Sigmoid colon (tissue), 7 donors: ENCODE measurements at places on chromosomes 1 and 21. TPM values are rescaled to one million over a fixed set of nuclear protein-coding genes. Genes with fewer than 3 reads are reported as not detected.

The E2F2 gene
- total RNA-seq, result 0.14 TPM

The F5 gene
- under 0.01 TPM for total RNA-seq

The CFAP141 gene
- total RNA-seq, result not detected

- DNase-seq, result peak; percentile 68
Measured at GRCh38 chr1:166164995-166165660, 1.7 kb downstream of the FAM78B start.

GRCh38 chr1:169200319-169200718, 93.8 kb downstream of the ATP1B1 start:
- no peak for DNase-seq

- no peak for DNase-seq
Measured at GRCh38 chr1:67615886-67616285, 69.1 kb upstream of the GADD45A start.

The CSF3R gene
- total RNA-seq, result 7.5 TPM

DNA sequence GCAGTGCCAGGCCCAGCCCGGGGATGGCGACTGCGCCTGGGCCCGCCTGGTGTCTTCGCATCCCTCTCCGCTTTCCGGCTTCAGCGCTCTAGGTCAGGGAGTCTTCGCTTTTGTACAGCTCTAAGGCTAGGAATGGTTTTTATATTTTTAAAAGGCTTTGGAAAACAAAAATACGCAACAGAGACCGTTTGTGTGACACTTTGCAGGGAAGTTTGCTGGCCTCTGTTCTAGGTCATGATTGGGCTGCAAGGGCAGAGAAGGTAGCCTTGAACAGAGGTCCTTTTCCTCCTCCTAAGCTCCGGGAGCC, 719 bp downstream of the SOD1 start:
- no peak for DNase-seq

The DNAJC28 gene
- total RNA-seq, result 3.0 TPM

The PCP4L1 gene
- total RNA-seq, result 0.71 TPM

The KIF14 gene
- 0.28 TPM for total RNA-seq

DNA sequence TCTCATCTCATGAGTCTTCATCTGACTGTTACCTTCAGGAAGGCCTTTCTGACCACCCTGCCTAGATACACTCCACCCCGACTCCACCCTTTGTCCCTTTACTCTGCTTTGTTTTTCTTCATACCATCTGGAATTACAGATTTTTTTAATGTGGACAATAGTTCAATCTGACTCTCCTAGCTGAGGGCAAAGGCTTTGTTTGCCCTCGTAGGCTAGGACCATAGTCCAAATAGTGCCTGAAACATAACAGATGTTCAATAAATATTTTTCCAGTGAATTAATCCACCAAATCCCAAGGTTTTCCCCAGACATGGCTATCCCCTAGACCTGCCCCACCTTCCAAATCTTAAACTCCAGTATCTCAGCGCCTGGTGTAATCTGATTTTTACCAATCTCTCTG, 176.5 kb upstream of the GJB5 start:
- no peak for DNase-seq

The ANGPTL3 gene
- not detected for total RNA-seq

DNA sequence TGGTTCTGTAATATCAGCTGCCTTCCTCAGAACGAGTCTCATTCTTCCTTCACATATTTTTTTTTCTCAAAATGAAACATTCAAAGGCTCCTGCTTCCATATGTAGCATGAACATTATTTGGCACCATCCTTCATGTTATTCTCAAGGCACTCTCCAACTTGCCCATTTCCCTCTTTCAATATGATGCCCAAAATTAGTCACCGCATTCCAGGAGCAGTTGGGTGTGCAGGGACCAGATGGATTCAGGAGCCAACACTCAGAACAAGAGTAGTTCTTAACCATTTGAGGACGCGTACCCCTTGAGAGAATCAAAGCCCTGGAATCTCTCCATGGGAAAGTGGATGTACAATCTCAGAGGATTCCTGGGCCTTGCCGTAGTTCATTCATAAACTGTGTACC, 50.3 kb downstream of the KCNK1 start:
- DNase-seq, result no peak

- no peak for DNase-seq
Measured at GRCh38 chr1:238187575-238187949, 296.8 kb upstream of the ZP4 start.

- no peak for DNase-seq
Measured at GRCh38 chr1:72705921-72706320, 423.6 kb upstream of the NEGR1 start.

DNA sequence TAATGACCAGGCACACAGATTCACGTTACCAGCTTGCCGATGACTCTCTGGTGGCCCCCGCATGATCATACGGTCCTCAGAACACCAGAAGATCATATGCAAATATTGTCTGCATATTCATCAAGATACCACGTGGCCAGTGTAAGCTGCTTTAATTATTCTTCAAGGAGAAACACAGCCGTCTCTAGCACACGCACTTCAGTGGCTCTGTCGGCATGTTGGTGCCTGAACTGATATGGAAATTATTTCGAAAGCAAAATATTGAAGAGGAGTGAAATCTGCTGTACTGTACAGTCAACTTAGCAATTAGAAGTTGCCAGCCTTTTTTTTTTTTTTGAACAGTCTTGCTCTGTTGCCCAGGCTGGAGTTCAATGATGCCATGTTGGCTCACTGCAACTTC, 5.9 kb upstream of the KIF26B start:
- DNase-seq, result no peak

The EIF3I gene
- total RNA-seq, result 170 TPM

The DCDC2B gene
- not detected for total RNA-seq

DNA sequence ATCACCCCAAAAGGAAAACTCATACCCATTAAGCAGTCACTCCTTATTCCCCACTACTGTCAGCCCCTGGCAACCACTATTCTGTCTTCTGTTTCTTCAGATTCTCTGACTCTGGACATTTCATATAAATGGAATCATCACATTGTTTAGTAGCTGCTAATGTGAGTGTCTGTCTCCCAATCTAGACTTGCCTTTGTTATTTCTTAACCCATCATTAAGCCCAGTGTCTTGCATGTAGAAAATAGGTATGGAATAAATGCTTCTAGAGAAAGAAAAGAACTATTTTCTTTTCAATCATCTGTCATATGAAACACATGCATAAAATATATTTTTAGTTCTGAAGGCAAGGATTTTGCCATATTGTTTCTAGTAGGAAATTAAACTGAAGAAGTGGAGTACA, 610.0 kb downstream of the PLPP3 start:
- no peak for DNase-seq

GRCh38 chr1:53132176-53132575, 10.3 kb downstream of the SLC1A7 start:
- DNase-seq, result peak; percentile 62

- DNase-seq, result peak; percentile 70
Measured at GRCh38 chr1:218459878-218460711, 115.0 kb downstream of the TGFB2 start.

- DNase-seq, result no peak
Measured at GRCh38 chr1:159935719-159936272, 9.6 kb downstream of the IGSF9 start.

The GPATCH3 gene
- 7.8 TPM for total RNA-seq

The PODN gene
- total RNA-seq, result 80.6 TPM

- peak; percentile 93 for DNase-seq
Measured at GRCh38 chr1:203351037-203351625, at the start of gene FMOD. Gene FMOD, minus strand, starts transcription at chr1:203351122. Its CDS starts 2,852 bp downstream, at chr1:203348270.

The SV2A gene
- 6.9 TPM for total RNA-seq

GRCh38 chr1:221035662-221036153, 156.5 kb downstream of the HLX start:
- no peak for DNase-seq

DNA sequence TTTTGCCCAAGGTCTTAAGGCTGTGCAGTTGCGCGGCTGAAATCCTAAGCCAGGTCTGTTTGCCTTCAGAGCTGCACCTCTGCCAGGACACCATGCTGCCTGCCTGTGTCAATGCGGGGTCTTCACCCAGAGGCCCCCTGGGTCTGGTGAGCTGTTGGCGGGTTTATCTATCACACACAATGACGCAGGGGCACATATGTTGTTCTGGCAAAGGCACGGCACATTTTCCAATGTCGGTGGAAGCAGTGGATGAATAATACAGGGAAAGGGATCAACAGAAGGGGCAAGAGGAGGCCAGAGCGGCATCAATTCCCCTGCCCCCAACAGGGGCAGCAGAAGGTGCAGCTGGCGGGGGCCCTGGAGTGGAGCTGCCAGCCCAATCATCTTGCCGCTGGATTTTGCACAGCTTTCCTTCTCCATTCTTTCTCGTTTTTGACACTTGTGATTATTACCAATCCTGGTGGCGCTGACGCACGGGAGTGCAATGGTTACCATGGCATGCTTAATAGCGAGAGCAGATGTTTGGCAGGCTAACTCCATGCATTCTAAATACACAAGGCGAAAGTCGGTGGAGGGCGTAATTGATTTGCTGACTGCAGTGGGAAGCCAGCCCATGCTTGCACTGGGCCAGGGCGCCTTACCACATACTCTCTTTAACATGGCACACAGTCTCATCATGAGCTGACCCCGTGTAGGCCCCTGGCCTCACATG, 45.8 kb upstream of the CYP2J2 start:
- no peak for DNase-seq

GRCh38 chr1:53572065-53572814, 113.0 kb downstream of the DMRTB1 start:
- peak; percentile 68 for DNase-seq

The HNRNPCL4 gene
- total RNA-seq, result not detected

The NPPB gene
- not detected for total RNA-seq
